ENCODE measurements at places on chromosomes 1 and 21.

GRCh38 chr1:165525708-165526107 is 18.1 kb upstream of the LRRC52 start:
- no peak for DNase-seq

GRCh38 chr1:67013573-67013972 is 40.4 kb downstream of the SLC35D1 start:
- DNase-seq = no peak

- peak; percentile 8 for DNase-seq
These were observed 738 bp downstream of the GNPAT start for GRCh38 chr1:231241750-231242149.

- no peak for DNase-seq
These were observed 124.2 kb downstream of the KCNJ6 start for GRCh38 chr21:37792046-37792445.

DNA sequence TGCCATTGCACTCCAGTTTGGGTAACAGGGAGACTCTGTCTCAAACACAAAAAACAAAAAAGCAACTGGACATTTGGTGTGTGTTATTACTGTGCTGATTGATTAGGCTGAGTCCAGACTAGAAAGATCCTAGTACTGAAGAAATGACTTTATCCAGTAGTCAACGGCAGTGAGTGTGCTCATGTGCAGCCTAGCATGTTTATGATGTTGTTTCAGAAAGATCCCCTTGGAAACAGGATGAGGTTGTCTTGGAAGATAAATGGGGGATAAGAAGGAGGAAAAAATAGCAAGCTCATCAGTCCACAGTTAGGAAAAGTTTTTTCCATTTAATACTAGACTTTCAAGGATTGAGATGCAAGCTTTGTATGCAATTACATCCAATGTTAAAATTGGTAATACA is 14.3 kb downstream of the RUSC1 start:
- DNase-seq = no peak

DNA sequence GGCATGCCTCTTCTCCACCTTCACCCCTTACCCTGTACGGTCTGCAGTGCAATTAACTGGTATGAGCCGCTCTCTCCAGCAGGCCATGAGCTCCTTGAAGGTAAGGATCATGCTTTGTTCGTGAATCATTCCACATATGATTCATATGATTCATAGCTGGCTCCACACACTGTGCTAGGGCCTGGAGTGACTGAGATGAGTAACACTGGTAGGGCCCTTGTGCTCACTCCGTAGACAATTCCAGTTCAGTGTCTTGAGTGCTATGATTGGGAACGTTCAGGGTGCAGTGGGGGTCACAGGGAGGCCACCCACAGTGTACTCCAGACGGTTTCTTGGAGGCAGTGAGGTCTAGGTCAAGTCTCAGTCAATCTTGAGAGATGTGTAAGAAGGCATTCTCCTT is 239.8 kb downstream of the LMX1A start:
- DNase-seq = no peak

- no peak for DNase-seq
These were observed 42.9 kb downstream of the TFF3 start for GRCh38 chr21:42272109-42272962.
